ENCODE measurements at places on chromosomes 7 and 10.

GRCh38 chr10:92387289-92387940, 96.4 kb downstream of the MARCHF5 start:
- no peak overlapping the region for H3K4me3 ChIP-seq
- H3K4me1 ChIP-seq: no peaks in the 10 kb centered on the region
- no peak for DNase-seq
- H3K36me3 ChIP-seq: no peaks in the 10 kb centered on the region
- H3K27me3 ChIP-seq: no peaks in the 10 kb centered on the region

DNA sequence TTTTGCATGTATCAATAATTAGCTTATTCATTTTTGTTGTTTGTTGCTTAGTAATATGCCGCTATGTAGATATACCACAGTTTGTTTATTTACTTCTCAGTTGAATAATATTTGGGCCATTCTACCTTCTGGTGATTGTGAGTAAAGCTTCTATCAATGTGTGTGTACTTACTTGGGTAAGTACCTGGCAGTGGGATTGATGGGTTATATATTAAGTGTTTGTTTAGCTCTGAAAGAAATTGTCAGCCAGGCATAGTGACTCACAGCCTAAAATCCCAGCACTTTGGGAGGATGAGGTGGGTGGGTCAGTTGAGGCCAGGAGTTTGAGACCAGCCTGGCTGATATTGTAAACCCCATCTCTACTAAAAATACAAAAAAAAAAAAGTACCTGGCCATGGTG, 975.7 kb upstream of the MBL2 start:
- H3K27me3 ChIP-seq: no peaks in the 10 kb centered on the region
- no peak for DNase-seq
- no peak overlapping the region for H3K27ac ChIP-seq
- H3K4me1 ChIP-seq: no peaks in the 10 kb centered on the region

GRCh38 chr7:118104812-118105441, 79.0 kb upstream of the LSM8 start:
- no peaks in the 10 kb centered on the region for H3K27me3 ChIP-seq
- H3K4me3 ChIP-seq: no peak overlapping the region
- no peak for DNase-seq
- no peaks in the 10 kb centered on the region for H3K4me1 ChIP-seq
- no peak overlapping the region for H3K27ac ChIP-seq

DNA sequence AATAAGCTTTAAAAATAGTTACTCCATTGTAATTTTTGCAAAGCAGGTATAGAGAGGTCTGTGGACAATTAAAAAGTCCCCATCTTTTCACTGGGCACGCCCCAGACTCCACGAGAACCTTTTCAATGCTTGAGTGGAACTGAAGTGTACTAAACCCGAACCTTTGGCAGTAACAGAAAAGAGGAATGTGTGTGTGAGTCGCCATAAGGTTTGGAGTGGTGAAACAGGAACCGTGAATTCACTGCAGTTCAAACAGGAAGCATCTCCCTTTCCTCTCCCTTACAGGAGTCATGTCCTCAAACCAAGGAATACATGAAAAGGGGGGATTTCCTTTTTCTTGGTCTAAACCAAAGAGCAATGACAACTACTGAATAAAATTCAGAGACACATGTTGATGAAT, 23.2 kb downstream of the NDUFB2 start:
- H3K27ac ChIP-seq: no peak overlapping the region
- peaks cover 13% of the 10 kb centered on the region for H3K36me3 ChIP-seq
- no peaks in the 10 kb centered on the region for H3K27me3 ChIP-seq
- no peak overlapping the region for H3K4me3 ChIP-seq

DNA sequence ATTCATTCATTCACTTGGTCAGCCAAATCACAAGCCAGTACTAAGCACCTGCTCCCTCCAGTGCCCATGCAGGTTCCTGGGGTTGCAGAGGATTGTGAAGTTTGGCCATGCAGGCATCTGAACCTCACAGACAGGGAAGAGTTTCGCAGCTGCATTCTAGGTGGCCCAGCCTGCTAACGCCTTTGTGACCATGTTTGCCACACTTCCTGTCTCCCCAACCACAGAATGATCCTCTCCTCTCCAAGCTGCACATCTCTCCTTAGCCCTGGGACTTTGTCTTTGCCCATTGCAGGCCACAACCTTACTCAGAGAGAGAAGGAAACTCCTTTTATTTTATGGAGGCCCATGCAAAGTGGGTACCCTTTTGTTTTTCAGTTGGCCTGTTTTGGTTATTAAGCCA, 31.8 kb downstream of the EPDR1 start:
- H3K27me3 ChIP-seq: no peaks in the 10 kb centered on the region
- peaks cover 29% of the 10 kb centered on the region for H3K36me3 ChIP-seq
- no peak overlapping the region for H3K4me3 ChIP-seq
- DNase-seq: no peak
- H3K4me1 ChIP-seq: no peaks in the 10 kb centered on the region
- no peak overlapping the region for H3K27ac ChIP-seq

GRCh38 chr7:51286401-51286800, 30.2 kb downstream of the COBL start:
- H3K36me3 ChIP-seq: no peaks in the 10 kb centered on the region
- H3K4me3 ChIP-seq: no peak overlapping the region
- no peaks in the 10 kb centered on the region for H3K4me1 ChIP-seq
- H3K27ac ChIP-seq: no peak overlapping the region
- H3K27me3 ChIP-seq: no peaks in the 10 kb centered on the region
- no peak for DNase-seq

Measured in tibial artery (tissue), 4 donors.